ENCODE measurements at places on chromosomes 7 and 10. TPM values are rescaled to one million over a fixed set of nuclear protein-coding genes. Genes with fewer than 3 reads are reported as not detected.

KDM7A gene
- total RNA-seq = 8.9 TPM

NEBL gene
- 2.6 TPM for total RNA-seq

DNA sequence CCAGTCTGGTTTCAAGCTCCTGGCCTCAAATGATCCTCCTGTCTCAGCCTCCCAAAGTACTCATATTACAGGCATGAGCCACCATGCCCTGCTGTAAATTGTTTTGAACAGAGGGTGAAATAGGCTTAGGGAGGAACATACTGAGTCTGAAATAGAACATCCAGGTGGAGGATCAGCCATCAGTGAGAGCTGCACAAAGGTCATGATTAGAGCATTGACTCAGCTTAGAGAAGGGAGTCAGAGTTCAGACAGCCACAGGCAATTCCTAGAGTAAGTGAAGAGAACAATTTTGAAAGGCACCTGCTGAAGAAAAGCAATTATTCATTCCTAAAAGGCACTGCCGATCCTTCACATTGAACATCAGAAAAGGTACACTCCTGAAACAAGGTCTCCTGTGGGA, 15.9 kb upstream of the NEBL start:
- DNase-seq = no peak

DNA sequence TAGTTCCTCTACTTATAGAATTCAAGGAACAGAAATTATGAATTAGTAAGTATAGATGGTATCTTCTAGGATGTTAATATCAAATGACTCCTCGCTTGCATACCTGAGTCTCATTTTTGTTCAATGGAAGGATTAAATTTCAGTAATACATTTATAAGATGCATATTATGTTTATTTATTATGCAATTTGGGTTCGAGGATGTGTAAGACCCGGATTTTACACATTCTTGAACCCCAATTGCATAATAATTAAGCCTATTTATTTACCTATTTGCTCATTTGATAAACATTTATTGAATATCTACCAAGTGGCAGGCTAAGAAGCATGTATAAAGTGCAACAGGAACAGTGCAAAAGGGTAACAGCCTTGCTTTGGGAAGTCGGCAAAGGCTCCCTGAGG, 52.6 kb downstream of the ICA1 start:
- DNase-seq = no peak

TMEM209 gene
- 4.6 TPM for total RNA-seq

POU6F2 gene
- not detected for total RNA-seq

GIMAP5 gene
- total RNA-seq = 350 TPM

CFTR gene
- total RNA-seq = not detected

GRCh38 chr10:109992485-109992884, 15.3 kb upstream of the ADD3 start:
- peak; percentile 35 for DNase-seq

AMPH gene
- not detected for total RNA-seq

GRCh38 chr7:65722361-65722792, 150.5 kb upstream of the VKORC1L1 start:
- peak; percentile 60 for DNase-seq

- DNase-seq = no peak
Measured at GRCh38 chr7:43538404-43538771, 44.5 kb upstream of the STK17A start.

- DNase-seq = peak; percentile 8
Measured at GRCh38 chr7:40969641-40970040, 733.2 kb downstream of the INHBA start.
